ENCODE measurements at places on chromosomes 5 and 9.

- DNase-seq: no peak
Measured at GRCh38 chr5:1471240-1471853, 26.1 kb upstream of the SLC6A3 start.

DNA sequence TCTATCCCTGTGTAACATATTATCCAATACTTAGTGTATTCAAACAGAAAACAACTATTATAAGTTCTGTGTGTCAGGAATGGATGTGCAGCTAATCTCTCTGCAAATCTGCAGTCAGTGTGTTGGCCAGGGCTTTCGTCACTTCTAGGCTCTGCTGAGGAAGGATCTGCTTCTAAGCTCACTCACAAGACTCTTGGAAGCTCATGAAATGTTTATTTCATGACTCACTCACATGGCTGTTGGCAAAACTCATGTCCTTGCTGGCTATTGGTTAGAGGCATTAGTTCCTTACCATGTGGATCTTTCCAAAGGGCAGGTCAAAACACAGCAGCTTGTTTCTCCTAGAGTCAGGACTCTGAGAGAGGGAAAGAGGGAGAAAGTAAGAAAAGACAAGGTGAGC, 367.4 kb upstream of the SMARCA2 start:
- no peak for DNase-seq

DNA sequence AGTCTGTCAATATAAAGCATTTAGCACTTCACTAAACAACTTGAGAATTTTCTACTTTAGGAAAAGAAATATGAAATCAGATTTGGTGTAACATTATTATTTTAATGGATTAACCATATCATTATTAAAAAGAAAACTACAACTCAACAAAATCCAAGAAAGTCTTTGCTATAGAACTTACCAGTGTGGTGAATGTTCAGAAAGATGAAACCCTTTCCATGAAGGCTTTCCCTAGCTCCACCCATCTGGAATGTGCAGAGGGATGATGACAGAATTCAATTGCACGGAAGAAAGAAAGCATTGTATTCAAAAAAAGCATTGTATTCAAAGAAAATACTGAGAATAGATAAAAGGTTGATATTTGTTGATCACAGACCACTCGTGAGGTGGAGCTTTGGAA, 328.6 kb upstream of the NUDT12 start:
- DNase-seq: no peak

GRCh38 chr5:1103505-1104326, 8.1 kb downstream of the SLC12A7 start:
- DNase-seq: no peak

GRCh38 chr9:98869866-98870265, 62.4 kb downstream of the GALNT12 start:
- no peak for DNase-seq

GRCh38 chr9:21579247-21579671, 97.1 kb upstream of the IFNE start:
- no peak for DNase-seq

DNA sequence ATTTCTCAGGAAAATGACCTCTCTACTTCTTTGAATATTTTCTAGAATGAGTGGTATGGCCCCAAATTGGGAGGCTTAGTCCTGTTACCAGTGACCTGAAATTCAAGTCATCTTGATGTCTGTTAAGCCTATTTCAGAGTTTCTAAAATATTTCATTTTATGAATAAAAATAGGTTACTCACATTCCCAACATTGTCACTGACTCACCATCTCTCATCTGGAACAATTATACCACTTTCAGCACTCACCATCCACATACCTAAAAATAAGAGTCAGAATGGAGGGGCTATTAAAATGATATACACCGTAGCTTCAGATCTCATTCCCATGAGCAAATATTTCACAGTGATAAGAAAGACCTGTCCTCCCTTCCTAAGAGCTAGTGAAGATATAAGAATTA, 71.8 kb downstream of the KIAA1958 start:
- no peak for DNase-seq

GRCh38 chr5:5854087-5854486, 431.6 kb downstream of the ICE1 start:
- no peak for DNase-seq

DNA sequence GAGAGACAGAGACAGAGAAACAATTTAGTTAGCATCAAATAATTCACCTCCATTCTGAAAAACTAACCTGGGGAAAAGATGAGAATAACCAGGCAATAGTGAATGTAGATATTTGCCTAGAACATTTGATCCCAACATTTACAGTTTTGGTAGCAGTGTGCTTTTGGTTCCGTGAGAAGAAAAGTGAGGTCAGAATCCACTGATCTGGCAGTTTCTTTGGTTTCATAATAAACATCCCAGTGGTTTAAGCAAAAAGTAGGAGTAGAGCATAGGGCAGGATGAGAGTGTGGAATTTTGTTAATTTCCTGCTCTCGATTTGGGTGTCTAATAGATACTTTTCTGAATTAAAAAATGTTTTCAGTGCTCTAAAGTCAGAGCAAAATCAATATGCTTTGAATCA, 887.0 kb downstream of the NR2F1-AS1 start:
- no peak for DNase-seq

GRCh38 chr5:149578896-149579295, 2.4 kb upstream of the ARHGEF37 start:
- no peak for DNase-seq

Data from NCI-H1436 treated with DMSO at 0.1 percent for 48 hours (cell line).